ENCODE measurements at places on chromosomes 1 and 21.
A peak's percentile ranks its signal among the peaks of the same experiment; 100 is the strongest.

- no peak for DNase-seq
These were observed 161.1 kb upstream of the RRP15 start for GRCh38 chr1:218123968-218124367.

DNA sequence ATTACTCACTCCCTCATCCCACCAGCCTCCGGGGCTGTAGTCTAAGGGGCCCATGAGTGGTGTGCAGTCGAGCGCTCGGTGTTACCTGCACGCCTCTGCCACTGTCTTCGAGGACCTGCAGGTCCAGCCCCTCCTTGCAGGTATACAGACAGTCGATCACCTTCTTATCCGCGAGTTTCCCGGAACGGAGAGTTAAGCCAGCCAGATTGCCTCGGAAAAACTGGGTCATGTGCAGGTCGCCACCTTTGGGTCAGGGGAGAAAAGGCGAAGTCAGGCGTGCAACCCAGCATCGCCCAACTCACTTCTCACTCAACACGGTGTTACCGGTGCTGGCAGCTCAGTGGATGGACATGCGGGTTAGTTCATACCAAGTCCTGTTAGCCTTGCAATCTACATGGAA, 84.3 kb downstream of the PIK3CD start:
- DNase-seq: no peak

- DNase-seq: no peak
These were observed 13.3 kb downstream of the SCNN1D start for GRCh38 chr1:1293263-1294249.

DNA sequence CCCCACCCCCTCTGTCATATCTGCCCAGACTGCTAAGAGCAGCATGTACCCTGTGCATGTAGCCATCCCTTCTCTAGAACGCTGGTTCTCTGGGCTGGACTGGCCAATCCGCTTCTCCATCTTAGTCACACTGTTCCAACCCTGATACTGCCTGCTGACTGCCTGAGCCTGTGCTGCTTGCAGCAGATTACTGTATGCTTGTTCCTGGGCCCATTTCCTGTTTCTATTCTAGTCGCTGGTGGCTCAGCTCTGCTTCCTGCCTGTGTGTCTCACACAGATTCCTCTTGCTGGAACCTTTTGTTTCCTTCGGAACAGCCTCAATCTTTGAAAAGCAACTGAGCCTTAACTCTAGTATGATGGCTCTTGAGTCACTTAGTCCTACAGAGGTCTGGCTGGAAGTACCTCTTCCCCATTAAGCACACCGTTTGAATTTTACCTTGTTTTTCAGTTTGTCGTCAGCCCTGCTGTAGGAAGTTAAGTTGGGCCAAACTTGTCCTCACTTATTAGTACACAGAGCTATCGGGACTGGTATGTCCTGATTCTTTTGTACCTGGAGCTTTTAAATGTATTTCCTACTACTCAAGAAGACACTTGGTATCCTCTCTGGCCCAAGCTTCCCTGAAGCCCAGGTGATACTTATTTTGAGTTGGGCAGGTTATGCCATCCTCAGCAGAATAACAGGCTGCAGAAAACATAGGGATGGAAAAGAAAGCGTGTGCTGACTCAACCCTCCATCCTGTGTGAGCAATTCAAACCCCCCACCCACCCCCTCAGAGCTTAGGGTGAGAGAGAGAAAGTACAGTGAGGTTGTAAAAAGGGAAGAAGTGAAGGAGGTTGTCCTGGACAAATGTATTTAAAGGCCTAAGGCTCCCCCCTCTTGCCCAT, 43.4 kb upstream of the PIGV start:
- peak; percentile 97 for DNase-seq

GRCh38 chr1:245095903-245096302, 58.9 kb upstream of the KIF26B start:
- no peak for DNase-seq

DNA sequence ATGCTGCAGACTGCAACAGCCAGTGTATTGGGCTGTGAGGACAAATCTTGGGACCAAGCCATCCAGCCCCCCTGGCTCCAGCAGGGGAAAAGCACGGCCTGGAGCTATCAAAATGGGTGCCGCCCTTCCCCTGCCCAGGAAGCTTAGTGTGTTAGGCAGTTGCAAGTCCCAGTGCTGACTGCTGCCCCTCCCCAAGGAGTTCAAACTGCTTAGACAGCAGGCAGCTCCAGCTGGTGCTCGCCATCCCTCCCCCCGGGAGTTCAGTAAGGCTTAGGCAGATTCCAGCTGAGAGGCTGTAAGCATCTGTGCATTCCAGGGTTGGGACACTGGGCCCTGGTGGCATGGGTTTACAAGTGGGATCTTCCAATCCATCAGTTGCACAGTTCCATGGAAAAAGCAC, 579.6 kb upstream of the NR5A2 start:
- no peak for DNase-seq

DNA sequence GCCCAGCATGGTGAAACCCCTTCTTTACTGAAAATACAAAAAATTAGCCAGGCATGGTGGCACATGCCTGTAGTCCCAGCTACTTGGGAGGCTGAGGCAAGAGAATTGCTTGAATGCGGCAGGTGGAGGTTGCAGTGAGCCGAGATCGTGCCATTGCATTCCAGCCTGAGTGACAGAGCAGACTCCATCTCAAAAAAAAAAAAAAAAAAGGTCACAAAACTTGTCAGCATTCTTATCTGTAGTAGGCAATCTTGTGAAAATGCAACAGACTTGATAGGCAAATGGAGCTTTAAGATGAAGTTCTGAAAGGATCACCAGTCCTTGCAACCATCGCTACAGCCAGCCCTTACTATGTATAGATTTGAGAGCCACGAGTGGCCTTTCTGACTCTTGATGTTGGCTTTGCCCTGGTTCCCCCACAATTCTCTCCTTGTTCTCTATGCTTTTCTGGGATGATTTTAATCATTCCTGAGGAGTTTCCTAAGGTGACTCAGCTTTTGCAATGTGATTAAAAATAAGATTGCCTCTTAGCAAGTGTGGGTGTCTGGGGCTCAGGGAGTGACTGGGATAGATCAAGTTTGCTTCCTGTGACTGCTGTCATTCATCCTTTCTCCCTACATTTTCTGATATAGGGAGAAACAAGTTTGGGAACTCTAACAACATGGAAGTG, 7.1 kb upstream of the MAP1LC3C start:
- no peak for DNase-seq

DNA sequence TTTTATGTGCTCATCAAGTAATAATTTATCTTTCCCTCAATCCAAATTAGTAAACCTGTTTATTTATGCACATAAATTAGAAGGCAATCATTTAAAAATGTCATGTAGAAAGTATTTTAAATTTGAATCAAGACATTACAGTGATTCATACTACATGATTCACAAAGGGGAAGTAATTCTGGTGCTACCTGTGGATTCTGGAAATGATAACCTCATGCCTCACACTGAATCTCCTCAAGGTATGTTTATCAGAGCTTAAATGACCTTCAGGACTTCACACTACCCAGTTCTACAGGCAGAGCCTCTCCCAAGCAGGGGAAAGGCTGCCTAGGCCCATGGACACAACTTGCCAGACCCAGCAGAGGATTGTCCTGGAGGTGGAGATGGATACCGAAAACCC, 25.2 kb upstream of the TDRD10 start:
- DNase-seq: no peak

DNA sequence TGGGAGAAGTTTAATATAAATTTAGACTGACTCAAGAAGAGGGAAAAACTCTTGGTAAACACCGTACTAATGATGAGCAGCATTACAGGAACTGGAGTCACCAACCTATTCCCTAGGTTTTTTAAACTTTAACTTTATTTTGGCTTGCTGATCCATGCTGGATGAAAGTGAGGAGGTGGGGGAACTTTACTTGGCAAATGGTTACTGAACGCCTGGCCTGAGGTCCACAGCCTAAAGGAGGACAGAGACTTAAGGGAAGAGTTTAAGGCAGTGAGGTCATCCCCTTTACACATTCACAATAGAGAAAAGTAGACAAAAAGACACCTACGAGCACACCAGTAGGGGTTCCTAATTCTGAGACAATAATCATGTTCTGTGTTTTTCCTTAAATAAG, 25.6 kb upstream of the A3GALT2 start:
- no peak for DNase-seq

DNA sequence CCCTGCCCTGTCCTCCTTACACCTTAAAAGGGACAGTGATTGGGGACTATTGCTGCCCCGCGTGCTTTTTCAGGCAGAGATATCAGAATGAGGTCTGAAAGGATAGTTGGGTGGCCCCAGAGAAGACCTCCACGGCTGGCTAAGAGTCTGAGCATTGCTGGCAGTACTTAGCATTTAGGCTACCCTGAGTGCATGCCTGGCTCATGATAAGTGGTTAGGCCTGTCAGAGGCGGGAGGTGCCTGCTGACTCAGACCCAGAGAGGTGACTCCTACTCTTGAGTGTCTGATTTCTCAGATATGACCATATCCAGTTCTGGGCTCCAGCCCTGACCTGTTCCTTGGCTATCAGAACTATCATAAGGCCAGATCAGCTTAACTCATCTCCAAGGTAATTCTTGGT, 213.7 kb downstream of the PBX1 start:
- no peak for DNase-seq

DNA sequence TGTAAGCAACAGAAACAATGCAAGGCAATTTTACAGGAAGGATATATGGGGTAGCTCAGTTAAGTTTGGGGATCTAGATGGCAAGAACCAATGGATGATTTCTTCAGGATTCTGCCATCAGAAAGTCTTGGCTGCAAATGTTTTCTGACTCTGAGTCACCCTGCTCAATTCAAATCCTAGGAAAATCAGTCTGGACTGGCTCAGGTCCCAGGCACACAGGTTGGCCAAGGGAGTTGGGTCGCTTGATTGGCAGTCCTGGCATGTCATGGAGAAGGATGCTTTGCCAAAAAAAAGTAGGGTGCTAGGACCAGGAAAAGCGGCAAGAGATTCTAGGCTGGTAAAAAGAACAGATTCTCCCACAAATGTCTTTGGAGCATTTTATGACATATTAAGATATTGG, 28.9 kb upstream of the S1PR1 start:
- no peak for DNase-seq

- no peak for DNase-seq
These were observed 93.9 kb upstream of the ADGRL4 start for GRCh38 chr1:79100385-79100784.

GRCh38 chr1:51566260-51566659, 47.2 kb upstream of the EPS15 start:
- no peak for DNase-seq

DNA sequence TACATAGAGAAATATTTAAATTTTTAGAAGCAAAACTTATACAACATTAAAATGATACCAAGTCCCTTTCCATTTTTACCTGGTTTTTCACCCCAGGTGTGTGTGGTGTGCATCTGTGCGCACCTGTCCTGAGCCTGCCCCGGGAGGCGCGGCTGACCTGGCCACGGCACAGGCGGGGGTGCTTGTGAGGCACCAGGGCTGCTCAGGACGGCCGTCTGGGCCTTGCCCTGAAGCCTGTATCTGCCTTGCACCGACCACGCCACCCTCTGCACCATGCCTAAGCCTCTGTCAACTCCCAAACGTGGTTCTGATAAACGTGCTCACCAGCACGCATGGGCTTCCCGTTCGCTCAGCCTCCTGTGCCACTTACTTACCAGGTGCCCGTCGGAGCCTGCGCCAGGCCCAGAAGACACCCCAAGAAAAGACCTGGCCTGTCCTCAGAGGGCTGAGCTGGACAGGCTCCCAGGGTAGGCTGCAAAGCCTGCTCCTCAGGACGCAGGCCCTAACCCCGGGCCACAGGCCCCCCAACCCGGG, 20.9 kb downstream of the PANK4 start:
- DNase-seq: no peak

GRCh38 chr21:23223882-23224281, 2225.7 kb downstream of the NCAM2 start:
- no peak for DNase-seq

DNA sequence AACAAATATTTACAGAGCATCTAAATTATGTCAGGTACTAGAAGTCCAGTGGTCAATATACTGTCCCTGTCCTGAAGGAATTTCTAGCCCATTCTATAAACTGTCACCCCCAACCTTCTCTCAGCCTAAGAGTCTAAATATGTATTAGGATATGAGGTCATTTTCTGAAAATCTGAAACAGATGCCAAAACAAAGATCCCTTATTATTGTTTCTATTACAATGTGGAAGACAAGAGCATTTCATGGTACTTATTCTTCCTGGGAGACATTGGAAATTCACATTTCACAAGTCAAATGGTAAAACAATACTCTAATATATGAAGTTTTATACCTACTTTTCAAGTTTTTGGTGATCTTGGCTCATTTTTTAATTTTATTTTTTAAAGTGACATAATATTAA, 2.6 kb downstream of the CLCA1 start:
- no peak for DNase-seq

DNA sequence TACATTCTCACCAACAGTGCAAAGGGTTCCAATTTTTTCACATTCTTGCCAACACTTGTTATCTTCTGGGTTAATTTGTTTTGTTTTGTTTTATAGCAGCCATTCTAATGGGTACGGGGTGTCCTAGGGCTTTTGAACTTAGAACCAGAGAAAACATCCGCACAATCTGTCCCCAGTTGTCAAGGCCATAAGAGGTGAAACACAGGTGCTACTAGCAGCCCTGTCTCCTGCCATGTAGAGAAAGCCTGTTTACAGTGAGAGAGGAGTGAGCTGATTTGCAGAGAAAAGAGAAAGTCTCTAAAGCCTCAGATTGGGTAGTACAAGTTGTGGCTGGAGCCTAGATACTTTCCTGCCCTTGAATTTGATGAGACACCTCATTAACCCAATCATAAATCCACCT, 46.4 kb upstream of the BMP8B start:
- DNase-seq: no peak

DNA sequence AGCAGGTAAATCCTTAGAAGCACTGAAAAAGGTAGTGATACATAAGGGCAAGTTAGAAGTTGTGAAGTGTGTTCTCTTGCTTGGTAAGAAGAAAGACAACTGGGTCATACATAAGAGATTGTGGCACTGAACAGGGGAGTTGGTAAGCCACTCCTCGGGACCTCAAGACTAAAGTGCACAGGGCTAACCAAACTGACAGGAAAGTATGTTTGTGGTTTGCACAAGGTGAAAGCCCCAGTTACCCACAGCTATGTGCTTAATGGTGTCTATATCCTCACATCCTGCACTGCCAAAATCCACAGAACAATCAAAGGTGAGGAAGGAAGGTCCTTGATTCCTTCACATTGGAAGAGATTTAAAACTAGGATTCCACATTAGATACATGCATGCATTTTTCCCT, 276.5 kb downstream of the DNM3 start:
- DNase-seq: no peak

DNA sequence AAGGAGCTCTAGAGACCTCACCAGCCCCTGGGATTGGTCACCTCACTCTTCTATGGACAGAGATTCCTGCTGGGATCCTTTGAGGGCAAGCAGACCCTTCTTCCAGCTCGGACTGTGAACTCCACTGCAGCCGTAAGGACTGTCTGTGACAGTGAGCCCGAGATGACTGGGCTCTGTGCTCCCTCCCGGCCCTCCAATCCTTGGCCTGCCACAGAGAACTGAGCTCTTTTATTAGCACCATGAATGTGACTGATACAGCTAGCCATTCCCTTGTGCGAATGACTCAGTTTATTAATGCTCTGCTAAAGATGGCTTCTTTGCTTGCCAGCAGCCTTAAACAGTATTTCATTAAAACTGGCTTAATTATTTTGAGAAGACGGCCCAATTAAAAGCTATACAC, 194.6 kb upstream of the LMO4 start:
- DNase-seq: no peak

GRCh38 chr1:13820456-13820855, 120.5 kb downstream of the PRDM2 start:
- DNase-seq: no peak

All from OCI-LY7 (cell line).